Ovary (tissue), 10 donors: ENCODE measurements at places on chromosomes 2 and 18. TPM values are rescaled to one million over a fixed set of nuclear protein-coding genes. Genes with fewer than 3 reads are reported as not detected.

- DNase-seq: no peak
These were observed 53.3 kb downstream of the CCDC148 start for GRCh38 chr2:158403237-158403636.

DNA sequence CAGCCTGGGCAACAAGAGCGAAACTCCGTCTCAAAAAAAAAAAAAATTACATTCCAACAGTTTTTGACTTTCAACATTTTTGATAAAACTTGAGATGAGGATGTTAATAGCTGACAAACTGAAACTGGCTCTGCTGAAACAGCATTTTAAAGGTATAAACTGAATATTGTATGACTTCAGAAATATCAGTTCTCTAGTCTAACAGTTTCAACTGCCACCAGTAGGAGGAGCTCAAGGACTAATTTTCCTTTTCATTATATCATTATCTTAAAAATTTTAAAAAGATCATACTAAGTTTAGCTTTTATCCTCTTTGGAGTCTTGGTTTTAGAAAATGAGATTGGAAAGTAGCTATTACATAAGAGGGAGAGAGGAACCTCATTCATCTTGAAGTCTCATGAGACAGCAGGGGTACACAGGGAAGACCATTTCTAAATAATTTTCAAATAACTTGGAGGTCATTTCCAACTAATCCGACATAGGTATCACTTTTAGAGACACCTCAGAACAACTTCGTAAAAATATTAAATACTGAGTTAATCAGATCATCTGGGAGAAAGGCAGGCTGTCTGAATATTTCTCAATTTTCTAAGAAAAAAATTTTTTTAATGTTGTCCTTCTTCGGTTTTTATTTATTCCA, 37.6 kb upstream of the MCM6 start:
- no peak for DNase-seq

GRCh38 chr18:3279201-3280185, 17.6 kb downstream of the MYL12B start:
- DNase-seq: no peak

GRCh38 chr2:234571620-234572407, 74.9 kb upstream of the ARL4C start:
- DNase-seq: no peak

DNA sequence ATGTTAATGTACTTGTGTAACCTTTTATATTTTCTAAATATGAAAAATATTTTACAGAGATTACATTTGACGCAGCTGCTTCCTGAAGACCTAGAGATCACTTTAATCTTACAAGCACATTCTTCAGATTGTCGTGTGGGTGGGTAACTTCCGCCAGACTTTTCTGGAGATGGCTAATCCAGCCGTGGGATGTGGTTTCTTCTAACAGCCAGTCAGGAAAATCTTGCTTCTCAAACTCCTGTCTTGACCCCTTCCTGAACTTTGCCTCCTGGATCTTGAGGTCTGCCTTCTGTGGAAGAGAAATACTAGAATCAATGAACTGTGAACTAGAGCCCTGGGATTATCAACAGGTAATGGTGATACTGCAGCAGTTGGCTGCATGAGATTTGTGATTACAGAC, 401.6 kb upstream of the TNP1 start:
- no peak for DNase-seq

DNA sequence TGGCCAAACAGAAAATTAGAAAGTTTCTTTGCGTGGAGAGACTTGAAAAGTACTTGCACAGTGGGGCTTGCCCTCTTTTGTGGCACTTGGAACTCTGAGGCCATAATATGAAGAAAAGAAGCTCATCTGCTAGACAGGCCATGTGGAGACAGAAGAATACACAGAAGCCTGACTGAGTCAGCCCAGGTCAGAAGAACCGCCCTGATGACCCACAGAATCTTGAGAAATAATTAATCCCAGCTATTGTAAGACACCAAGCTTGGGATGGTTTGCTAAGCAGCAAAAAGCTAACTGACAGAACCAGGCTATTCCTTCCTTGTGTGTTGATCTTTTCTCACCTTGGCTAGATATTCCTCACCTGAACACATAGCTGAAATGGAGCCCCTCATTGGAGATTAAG, 33.7 kb downstream of the G6PC2 start:
- no peak for DNase-seq

GRCh38 chr2:38829971-38830370, 45.8 kb downstream of the DHX57 start:
- DNase-seq: no peak

GRCh38 chr2:185811580-185811979, 73.0 kb downstream of the FSIP2 start:
- no peak for DNase-seq

DNA sequence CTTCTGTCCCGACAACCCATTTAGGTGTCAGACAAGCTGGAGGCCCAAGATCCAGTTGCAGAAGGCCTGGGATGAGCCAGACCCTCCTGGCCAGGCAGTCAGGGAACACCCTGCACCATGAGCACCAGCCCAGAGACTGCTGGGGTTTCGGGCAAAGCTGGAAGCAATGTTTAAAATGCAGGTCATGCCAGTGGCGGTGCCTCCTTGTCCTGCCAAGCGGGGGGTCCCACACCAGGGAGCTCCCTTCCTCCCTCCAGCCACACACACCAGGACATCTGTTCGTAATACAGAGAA, 230.2 kb downstream of the ATAD2B start:
- no peak for DNase-seq

DNA sequence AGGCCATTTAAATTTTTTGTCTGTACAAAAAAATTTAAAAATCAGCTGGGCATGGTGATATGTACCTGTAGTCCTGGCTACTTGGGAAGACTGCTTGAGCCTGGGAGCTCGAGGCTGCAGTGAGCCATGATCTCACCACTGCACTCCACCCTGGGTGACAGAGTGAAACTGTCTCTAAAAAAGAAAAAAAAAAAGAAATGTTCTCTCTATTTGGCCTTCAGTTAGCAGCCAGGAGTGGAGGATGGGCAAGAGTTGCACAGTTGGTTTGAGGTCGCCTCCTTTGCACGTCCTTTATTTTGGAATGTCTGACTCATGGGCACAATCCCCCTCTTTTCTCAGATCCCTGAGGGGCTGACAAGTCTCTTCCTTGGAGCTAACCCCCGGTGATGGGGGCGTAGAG, 26.3 kb downstream of the ITM2C start:
- no peak for DNase-seq

DNA sequence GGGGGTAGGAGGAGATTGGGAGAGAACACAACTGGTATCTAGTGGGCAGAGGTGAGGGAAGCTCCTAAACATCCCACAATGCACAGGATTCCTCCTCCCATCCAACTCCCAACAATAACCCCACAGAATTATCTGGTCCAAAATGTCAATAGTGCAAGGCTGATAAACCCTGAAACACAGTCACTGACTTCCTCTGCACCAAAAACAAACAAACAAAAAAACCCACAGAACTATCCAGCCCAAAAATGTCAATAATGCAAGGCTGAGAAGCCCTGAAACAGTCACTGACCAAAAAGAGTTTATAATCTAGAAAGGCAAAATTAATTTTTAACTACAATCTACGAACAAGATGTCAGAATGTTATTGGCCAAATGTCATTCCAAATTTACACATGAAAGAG, 9.8 kb downstream of the TMX3 start:
- DNase-seq: no peak

DNA sequence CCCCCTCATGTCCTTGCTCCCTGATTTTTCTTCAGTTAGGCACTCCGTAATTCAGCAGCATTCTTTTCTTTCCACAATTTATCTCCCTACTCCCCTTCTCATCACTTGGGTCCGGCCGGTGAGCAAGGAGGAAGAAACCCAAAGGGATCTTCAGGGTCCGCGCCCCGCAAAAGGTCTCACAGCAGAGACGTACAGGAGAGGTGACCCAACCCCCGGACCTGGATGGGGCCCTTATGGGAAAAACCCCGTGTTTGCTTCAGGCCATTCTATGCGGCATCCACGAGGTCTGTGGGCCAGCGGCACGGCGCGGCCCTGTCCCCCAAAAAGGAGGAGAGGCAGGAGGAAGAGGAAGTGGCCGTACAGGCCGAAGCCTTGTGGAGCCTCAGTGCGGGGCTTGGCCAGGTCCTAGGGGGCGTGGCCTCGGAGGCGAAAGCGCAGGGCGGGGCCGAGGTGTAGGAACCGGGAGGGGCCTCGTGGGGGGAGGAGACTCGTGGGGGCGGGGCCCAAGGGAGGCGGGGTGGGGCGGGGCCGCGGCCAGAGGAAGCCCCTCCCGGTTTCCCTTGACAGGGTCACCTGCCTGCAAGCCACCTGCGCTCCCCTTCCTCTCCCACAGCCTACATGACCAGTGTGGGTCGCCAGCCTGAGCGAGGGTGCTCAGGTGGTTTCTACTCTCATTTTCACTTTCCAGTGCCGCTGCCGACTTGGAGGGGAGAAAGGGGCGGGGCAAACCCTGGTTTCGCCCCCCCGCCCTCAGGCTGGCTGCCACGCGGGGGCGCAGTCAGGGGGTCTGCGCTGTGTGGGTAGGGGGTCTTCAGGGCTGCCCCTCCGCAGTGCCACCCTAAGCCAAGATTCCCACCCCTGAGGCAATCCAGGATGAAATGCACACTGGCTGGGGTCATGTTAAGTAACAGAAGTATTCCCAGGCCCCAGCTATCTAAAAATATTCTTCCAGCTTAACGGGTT, 156.4 kb upstream of the XPO1 start:
- DNase-seq: peak; percentile 97

DNA sequence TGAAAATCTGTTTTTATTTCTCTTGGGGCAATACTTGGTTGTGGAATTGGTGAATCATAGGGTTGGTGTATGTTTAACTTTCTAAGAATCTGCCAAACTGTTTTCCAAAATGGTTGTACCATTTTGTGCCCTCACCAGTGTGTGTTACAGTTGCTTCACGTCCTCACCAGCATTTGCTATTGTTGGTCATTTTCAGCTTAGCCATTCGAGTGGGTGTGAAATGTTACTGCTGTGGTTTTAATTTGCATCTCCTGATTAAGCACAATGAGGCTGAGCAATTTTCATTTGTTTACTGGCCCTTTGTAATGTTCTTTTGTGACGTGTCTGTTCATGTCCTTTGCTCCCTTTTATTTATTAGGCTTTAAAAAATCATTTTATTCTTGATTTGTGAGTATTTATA, 49.7 kb downstream of the FOSL2 start:
- DNase-seq: no peak

GRCh38 chr2:125581557-125581956, 1074.4 kb upstream of the GYPC start:
- DNase-seq: no peak

GRCh38 chr2:163771596-163771995, 35.8 kb upstream of the FIGN start:
- DNase-seq: no peak

DNA sequence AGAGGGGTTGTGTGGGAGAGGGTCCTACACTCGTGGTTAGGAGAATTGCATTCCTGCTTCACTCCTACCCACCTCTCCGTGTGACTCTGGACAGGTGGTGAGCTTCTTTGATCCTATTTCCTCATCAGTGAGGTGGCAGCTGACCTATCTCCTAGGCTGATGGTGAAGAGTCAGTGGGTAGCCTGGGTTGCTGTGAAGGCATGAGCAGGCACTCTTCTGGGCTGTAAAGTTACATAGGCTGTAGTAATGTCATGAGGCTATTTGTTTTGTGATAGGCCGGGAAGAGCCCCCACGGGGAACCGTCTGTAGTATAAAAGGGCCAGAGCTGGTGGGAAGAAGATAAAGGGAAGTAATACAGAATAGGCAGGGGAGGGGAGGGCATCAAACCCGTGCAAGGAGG, 83.8 kb downstream of the TMEM247 start:
- DNase-seq: no peak

DNA sequence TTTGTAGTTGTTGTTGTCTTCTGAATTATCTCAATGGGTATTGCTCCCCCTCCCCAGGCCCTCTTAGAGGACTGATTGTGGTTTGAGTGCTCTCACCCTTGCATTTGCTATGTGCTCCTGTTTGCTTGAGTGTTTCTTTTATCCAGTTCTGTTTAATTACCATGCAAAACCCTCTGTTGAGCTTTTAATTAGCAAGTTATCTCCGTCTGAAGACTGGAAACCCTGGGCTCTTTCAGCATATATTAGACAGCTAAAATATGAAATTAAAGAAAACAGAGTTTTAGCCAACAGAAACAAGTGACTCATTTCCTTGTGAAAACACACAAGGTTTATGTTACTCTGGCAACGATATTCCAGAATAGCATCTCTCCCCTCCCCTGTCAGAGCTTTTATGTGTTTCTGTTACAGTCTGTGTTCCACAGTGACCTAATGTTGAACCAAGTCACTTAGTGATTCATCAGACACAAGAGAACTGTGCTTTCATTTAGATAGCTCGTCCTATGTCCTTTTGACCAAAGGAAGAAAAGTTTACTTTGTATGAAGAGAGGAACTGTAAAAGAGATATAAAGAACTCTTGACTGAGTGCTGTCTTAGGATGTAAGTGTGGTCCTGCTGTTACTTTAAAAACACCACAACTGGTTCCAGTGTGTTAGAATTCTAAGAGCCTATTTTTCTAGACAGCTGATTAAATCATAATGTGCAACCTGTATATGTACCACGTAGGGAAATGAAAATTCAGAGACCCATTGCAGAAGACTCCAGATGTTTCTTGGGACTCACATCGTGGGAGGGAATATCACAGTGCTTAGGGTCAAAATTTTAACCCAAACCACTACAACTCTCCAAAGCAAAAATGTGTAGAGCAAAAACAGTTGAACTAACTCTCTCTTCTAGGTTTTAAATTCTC, 172.8 kb upstream of the RBMS1 start:
- no peak for DNase-seq

GRCh38 chr2:12543978-12544558, 172.7 kb upstream of the TRIB2 start:
- DNase-seq: no peak

- no peak for DNase-seq
These were observed 72.2 kb downstream of the LNPK start for GRCh38 chr2:175929850-175930249.

- no peak for DNase-seq
These were observed 907.8 kb upstream of the CRIM1 start for GRCh38 chr2:35447821-35448220.

- DNase-seq: no peak
These were observed 33.1 kb downstream of the MEX3C start for GRCh38 chr18:51164342-51164741.

GRCh38 chr2:172639823-172640222, 83.9 kb downstream of the PDK1 start:
- no peak for DNase-seq

GRCh38 chr18:64620971-64621560, 472.2 kb upstream of the LINC00305 start:
- DNase-seq: no peak

- no peak for DNase-seq
These were observed 45.5 kb upstream of the LRRTM4 start for GRCh38 chr2:77567723-77568122.

The MARCHF4 gene
- total RNA-seq: 0.05 TPM

The OR6B2 gene
- total RNA-seq: not detected

The FRZB gene
- 3.6 TPM for total RNA-seq

The RNMT gene
- total RNA-seq: 37.4 TPM

The MAL gene
- 0.45 TPM for total RNA-seq

The SERPINB3 gene
- total RNA-seq: 0.23 TPM

The ICA1L gene
- total RNA-seq: 19.7 TPM

The B3GNT7 gene
- total RNA-seq: 25.3 TPM

The UGT1A10 gene
- total RNA-seq: not detected

The SLC16A14 gene
- total RNA-seq: 16.0 TPM

The SERPINB12 gene
- total RNA-seq: not detected

The UPP2 gene
- 0.15 TPM for total RNA-seq
